CD8-positive, alpha-beta T cell (primary cell): ENCODE measurements at places on chromosomes 6 and 20. TPM values are rescaled to one million over a fixed set of nuclear protein-coding genes. Genes with fewer than 3 reads are reported as not detected.

- DNase-seq: no peak
These were observed 66.8 kb upstream of the IYD start for GRCh38 chr6:150301846-150302519.

GRCh38 chr6:105821777-105822176 is 264.4 kb upstream of the PRDM1 start:
- DNase-seq: no peak

DNA sequence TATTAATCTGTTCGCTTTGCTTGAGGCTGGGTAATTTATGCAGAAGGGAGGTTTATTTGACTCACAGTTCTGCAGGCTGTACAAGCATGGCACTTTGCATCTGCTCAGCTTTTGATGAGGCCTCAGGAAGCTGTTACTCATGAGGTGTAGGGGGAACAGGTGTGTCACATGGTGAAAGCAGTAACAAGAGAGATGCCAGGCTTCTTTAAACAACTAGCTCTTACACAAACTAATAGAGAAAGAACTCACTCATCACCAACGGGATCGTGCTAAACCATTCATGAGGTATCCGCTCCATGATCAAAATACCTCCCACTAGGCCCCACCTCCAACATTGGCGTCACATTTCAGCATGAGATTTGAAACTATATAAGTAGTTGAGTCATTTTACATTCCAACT is 34.4 kb upstream of the GCLC start:
- DNase-seq: no peak

- no peak for DNase-seq
These were observed 40.8 kb downstream of the ANKEF1 start for GRCh38 chr20:10075606-10076005.

- no peak for DNase-seq
These were observed 23.3 kb downstream of the MYCT1 start for GRCh38 chr6:152720974-152721373.

- DNase-seq: no peak
These were observed 19.4 kb upstream of the KCNK16 start for GRCh38 chr6:39341937-39342336.

DNA sequence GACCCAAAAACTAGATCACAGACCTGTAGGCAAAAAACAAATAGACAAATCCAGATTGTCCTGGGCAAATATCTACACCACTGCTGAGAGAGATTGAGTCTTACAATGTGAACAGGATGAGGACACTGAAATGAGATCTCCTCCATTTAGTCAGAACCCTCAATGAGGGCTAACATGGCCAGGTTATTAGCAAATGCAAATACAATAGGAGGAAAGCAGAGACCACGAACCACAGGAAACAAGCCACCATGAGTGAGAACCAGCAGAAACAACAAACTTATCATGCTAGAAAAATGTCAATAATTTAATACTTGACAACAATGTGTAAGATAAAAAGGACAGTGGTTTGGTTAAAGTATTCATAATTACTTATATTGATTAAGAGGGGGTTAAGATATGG is 162.8 kb downstream of the SYNE1 start:
- no peak for DNase-seq

DNA sequence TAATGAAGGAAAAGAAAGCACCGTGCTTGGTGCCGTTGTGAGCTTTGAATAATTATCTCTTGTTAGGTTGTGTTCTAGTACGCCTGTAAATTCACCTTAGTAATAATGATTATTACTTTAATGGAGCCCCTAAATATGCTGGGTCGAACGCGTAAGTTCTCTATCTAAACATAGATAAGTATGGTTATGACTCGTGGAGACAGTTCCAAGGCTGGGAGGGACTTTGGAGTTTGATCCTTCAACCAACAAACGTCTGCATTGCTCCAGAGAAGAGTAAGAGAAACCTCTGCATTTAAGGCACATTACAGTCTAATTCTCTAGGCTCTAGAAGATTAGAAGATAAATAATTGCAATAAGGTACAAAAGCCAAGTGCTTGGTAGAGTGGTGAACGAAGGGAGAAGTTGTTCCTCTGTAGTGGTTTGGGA is 514 bp downstream of the ACOT13 start:
- DNase-seq: no peak

GRCh38 chr6:100886076-100886475 is 4.9 kb upstream of the ASCC3 start:
- DNase-seq: no peak

GRCh38 chr20:8153281-8153908 is 21.3 kb downstream of the PLCB1 start:
- DNase-seq: peak; percentile 79

The NRSN2 gene
- total RNA-seq: 1.3 TPM

The ZNF334 gene
- total RNA-seq: 0.14 TPM

The AVP gene
- total RNA-seq: 0.73 TPM

The MDC1 gene
- total RNA-seq: 48.8 TPM

The GPR6 gene
- total RNA-seq: not detected

The AURKA gene
- total RNA-seq: 0.22 TPM
